ENCODE measurements at places on chromosomes 6 and 20. TPM values are rescaled to one million over a fixed set of nuclear protein-coding genes. Genes with fewer than 3 reads are reported as not detected.

DNA sequence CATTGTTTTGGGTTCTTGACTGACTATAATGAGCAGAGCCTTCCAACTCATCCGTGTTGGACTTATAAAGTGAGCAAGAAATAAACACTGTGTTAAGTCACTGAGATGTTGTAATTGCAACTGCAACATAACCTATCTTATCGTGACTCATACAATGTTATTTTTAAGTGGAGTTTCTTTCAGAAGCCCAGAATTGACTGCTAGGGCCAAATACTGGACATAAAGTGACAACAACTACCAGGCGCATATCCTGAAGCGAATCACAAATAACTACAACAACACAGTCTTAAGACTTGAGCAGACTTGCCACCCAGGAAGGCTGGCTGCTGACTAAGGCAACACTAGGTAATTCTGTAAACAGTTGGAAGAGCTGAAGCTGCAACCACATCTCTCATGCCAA is 326.6 kb downstream of the COL12A1 start:
- H3K36me3 ChIP-seq = no peaks in the 10 kb centered on the region
- H3K27ac ChIP-seq = no peak overlapping the region
- no peaks in the 10 kb centered on the region for H3K4me1 ChIP-seq

- H3K4me3 ChIP-seq = no peak overlapping the region
- DNase-seq = no peak
- H3K27ac ChIP-seq = no peak overlapping the region
- H3K4me1 ChIP-seq = no peaks in the 10 kb centered on the region
These were observed 189.9 kb downstream of the PRL start for GRCh38 chr6:22106961-22107360.

GRCh38 chr6:21478883-21479539 is 114.5 kb upstream of the SOX4 start:
- H3K27me3 ChIP-seq = no peaks in the 10 kb centered on the region
- H3K4me1 ChIP-seq = no peaks in the 10 kb centered on the region
- DNase-seq = no peak
- H3K27ac ChIP-seq = no peak overlapping the region

The PDSS2 gene
- total RNA-seq = 16.5 TPM

Measured in Peyer's patch (tissue), 4 donors.